ENCODE measurements at places on chromosomes 3 and 15.

DNA sequence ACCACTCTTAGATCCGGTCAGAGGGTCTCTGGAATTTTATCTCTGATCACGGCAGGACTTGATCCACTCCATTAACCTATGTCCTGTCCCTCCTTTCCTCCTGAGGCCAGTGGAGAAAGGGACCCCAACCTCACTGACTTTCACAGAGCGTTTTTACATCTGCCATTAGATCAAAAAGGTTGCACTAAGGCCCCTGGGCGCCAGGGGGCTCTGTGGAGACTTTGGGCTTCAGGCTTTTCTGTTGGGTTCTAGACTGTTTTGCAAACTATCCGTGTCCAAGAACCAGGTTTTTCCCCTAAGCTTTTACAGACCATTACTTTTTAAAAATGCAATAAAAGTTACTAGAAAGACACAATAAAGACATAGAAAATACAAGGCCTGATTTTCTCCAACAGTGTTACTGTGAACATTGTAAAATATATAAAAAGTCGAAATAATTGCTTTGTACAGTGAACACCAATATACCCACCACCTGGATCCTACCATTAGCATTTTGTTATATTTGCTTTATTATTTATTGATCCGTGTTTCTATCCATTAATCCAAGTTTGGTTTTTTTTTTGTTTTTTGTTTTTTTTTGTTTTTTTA is 159.7 kb downstream of the POLR2M start:
- no peak for DNase-seq

DNA sequence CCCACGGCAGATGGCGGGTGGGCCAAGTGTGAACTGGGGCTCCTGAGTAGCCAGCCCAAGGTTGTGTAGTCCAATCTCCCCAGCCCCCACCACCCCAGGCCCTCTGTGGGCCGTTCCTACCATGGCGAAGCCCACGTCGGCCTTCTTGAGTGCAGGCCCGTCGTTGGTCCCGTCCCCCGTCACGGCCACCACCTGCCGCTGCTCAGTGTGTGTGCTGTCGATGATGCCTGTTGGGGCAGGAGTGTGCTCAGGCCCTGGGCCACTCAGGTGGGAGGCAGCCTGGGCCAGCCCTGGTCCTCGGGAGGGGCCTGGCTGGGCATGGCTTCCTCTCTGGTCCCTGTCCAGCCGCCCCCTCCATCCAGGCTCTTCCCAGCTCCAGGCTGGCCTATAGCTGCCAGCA is 25.0 kb upstream of the SEC13 start:
- DNase-seq, result no peak

GRCh38 chr3:157488144-157488543 is 15.1 kb downstream of the VEPH1 start:
- no peak for DNase-seq

- no peak for DNase-seq
Measured at GRCh38 chr3:183301937-183302580, 49.0 kb downstream of the B3GNT5 start.

DNA sequence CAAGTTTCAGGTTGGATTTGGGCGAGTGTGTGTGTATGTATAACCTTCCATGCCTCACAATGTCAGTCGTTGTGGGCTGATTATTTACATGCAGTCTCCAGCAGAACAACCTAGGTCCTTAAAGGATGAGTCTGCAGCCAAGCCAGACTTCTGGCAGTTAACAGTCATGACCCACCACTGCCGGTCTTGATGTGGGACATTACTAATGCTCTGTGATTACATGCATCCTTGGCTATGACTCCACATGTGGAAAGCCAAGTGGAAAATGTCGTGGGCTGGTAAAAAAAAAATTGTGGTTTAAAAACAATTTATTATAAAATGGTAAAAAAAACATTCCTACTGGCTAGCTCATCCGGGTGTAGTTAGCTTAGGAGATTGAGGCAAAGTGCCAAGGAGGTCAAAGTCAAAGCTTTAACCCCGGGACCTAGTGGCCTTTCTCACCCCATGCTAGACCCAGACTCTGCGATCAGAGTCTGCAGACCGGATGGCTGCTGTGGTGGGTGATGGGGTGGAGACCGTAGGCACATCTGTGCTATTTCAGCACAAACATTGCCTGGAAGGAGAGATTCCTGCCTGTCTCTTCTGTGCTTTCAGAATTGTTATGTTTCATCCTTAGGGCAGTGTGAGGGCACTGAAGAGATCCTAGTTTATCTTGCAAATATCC is 6.8 kb downstream of the RARRES1 start:
- no peak for DNase-seq

DNA sequence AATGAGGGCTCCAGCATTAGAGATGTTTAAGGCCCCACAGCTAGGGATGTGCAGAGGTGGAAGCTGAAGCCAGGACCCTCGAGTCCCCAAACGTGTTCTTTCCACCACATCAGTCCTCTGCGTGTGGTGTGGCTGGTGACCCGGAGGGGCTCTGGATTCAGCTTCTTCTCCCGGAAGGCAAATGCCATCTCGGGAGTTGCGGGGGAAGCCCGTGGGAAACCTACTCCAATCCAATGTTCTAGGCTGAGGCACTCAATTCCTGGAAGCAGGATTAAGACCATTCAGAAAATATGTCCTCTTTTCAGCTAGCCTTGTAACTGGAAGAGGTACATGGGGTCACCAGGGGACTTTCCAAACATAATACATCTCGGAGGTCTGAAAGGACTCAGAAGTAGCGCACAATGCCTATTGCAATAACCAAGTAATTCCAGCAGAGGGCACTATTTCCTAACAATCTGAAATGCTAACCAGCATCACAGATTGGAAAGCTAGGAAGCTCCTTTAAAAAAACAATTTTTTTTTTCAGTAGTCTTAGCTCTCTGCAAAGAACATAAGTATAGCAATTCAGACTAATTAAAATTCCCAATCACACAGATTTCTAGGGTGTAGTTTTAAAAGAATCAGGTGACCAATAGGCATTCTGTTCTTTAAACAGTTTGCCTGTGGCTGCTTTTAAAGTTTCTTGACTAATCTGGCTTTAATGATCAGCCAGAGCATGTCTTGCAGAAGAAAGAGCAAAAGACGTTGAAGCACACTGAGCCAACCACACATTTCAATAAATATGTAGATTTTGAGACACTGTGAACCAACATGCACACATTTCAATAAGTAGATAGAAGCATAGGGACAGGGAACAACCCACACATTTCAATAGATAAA is 36.1 kb downstream of the BNC1 start:
- no peak for DNase-seq

All from activated naive CD4-positive, alpha-beta T cell (primary cell).